Right ventricle myocardium inferior (tissue), 1 donor: ENCODE measurements at places on chromosomes 7 and 10. TPM values are rescaled to one million over a fixed set of nuclear protein-coding genes. Genes with fewer than 3 reads are reported as not detected.

- DNase-seq = no peak
Observed at GRCh38 chr10:14451341-14451740, 120.6 kb upstream of the FRMD4A start.

- no peak for DNase-seq
Observed at GRCh38 chr7:110531186-110531585, 559.7 kb upstream of the LRRN3 start.

DNA sequence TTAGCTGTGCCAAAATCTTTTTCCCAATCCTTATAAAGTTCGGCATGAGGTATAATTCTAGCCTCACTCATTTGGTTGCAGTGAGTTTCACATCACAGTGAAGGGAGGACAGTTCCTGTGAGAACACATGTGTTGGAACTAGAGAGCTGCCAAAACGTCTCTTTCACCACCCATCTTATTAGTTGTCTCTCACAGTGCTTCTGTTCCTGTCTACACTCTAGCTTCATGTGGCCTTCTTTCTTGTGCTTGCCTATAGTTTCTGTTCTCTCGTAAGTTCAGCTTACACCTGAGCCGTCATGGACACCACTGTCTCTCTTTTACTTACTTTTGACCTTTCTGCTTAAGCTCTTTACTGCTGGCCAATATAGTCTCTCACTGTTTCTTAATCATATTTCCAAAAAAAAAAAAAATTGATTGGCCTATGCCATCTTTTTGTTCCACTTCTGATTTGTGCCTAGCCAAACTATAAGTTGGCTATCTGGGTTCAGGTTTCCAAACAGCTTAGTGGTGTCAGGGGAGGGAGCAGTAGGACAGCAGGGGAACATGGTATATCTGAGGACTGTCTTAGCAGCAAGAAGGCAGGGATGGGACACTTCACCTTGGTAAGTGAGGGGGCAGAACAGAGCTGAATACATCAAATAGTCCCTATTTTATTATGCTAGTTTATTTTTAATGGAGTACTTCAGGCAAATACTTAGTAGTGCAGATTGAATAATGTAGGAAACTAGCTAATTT is 38.0 kb downstream of the ZNRF2 start:
- DNase-seq = no peak

- DNase-seq = no peak
Observed at GRCh38 chr7:39451901-39452300, 114.3 kb upstream of the YAE1 start.

DNA sequence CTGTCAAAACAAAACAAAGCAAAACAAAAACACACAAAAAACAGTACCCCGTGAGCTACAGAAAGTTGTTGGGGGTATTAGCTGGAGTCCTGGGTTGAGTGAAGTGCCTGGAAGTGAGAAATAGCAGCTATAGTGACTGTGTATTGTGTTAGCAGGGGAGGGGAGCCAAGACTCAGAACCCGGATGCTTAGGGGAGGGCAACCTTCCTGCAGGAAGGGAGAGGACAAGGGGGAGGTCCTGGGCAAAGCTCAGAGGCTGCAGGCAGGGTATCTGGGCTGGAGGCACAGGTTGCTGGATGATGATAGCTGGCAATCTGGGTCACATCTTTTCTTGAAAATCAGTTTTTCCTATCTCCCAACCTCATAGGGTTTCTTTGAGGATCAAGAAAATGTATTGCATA is 75.8 kb upstream of the PARD3 start:
- no peak for DNase-seq

- peak; percentile 88 for DNase-seq
Observed at GRCh38 chr7:114085592-114086501, 167.0 kb upstream of the PPP1R3A start.

The SLC26A3 gene
- total RNA-seq = not detected

The CYP26C1 gene
- 0.05 TPM for total RNA-seq

The IL6 gene
- 0.60 TPM for total RNA-seq
